CD4-positive, CD25-positive, alpha-beta regulatory T cell (primary cell): ENCODE measurements at places on chromosomes 13 and 19.

GRCh38 chr13:79225487-79226232 is 180.4 kb downstream of the RBM26 start:
- DNase-seq: no peak

GRCh38 chr19:46975925-46976782 is 43.5 kb upstream of the NPAS1 start:
- no peak for DNase-seq

GRCh38 chr13:107568181-107568580 is 647.2 kb downstream of the LIG4 start:
- no peak for DNase-seq

DNA sequence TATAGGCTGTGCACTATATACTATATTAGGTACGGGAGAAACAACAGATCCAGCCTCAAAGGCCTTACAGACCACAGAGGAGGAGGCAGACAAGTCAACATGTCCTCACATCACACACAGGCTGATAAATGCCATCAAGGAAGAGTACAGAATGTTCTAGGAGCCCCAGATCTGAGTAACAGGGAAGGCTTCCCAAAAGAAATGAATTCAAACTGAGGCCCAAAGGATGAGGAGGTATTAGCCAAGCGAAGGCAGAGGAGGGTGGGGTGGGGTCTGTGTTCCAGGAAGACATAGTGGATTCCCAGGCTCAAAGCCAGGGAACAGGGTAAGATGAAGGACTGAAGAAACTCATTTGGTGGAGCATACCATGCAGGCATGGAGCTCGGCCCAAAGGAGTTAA is 55.1 kb downstream of the RXFP2 start:
- no peak for DNase-seq

GRCh38 chr19:33499248-33499647 is 22.3 kb downstream of the PEPD start:
- DNase-seq: no peak
